Left colon (tissue), 2 donors: ENCODE measurements at places on chromosomes 2 and 18. TPM values are rescaled to one million over a fixed set of nuclear protein-coding genes. Genes with fewer than 3 reads are reported as not detected.

- no peak for DNase-seq
Measured at GRCh38 chr2:159090514-159091201, 122.2 kb downstream of the TANC1 start.

GRCh38 chr2:73134471-73134870 lies 21.7 kb upstream of the RAB11FIP5 start:
- DNase-seq, result no peak

GRCh38 chr18:28123401-28124030 lies 53.4 kb downstream of the CDH2 start:
- DNase-seq, result no peak

DNA sequence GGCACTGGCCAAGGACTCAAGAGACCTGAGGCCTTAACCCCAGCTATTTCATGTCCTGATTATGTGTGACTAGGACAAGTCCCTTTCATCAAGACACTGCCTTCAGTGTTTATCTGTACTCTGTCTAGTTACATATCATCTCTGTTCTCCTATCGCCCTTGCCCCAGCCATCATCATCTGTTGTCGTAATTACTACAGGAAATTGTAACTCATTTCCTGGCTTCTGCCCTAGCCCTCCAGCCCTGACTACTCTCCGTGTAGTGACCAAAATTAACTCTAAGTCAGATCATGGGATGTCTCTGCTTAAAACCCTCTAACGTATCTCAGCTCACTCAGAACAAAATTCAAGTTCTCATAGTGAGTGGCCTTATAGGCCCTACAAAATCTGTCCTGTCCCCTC lies 49.3 kb upstream of the LAPTM4A start:
- no peak for DNase-seq

DNA sequence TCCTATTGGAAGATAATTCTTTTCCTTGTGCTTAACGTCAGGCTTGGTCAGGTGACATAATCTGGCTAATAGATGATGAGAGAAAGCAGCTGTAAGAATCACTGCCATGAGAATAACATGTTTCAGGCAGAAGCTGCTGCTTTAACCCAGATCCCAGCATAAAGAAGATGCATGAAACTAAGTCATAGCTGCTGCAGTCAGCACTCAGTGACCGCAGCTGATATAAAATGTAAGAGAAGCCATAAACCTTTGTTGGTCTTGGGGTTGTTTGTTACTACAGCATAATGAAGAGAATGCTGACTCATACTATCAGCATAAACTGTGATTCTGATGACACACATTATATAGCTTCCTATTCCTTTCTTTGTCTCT lies 274.3 kb upstream of the TRIB2 start:
- no peak for DNase-seq

- DNase-seq, result no peak
Measured at GRCh38 chr18:1906421-1906820, 664.9 kb downstream of the METTL4 start.

- no peak for DNase-seq
Measured at GRCh38 chr2:233209533-233210171, 41.8 kb upstream of the ATG16L1 start.

DNA sequence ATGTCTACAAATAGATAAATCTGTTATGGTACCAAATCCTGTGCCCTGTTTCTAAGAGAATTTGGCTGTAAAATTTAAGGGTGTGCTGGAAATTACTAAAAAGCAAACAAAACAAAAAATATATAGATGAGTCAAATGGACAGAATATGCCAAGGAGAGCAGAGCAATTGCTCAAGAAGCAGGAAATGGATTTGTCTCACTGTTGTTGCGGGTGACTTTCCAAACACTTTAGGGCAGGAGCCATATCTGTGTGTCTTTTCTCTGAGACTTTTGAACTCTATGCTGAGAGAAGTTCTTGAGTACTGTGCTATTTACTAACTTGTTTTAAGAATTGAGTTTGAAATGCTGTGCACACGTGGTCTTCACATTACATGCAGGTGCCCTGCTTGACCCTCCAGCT lies 221.7 kb downstream of the PHLPP1 start:
- DNase-seq, result no peak

The EVX2 gene
- not detected for total RNA-seq
